ENCODE measurements at places on chromosomes 7 and 10. TPM values are rescaled to one million over a fixed set of nuclear protein-coding genes. Genes with fewer than 3 reads are reported as not detected.

The STEAP1 gene
- total RNA-seq: 16.3 TPM

The PLXDC2 gene
- total RNA-seq: 63.2 TPM

The CTNNA3 gene
- total RNA-seq: 7.1 TPM

The FBXO24 gene
- 0.20 TPM for total RNA-seq

The C7orf57 gene
- 0.10 TPM for total RNA-seq

The CNPY1 gene
- total RNA-seq: 0.10 TPM

The MSMB gene
- 4.8 TPM for total RNA-seq

The EGR2 gene
- total RNA-seq: 14.9 TPM

Measured in skin of body (tissue), 3 donors.